Placental epithelial cell (primary cell): ENCODE measurements at places on chromosomes 5 and 9. TPM values are rescaled to one million over a fixed set of nuclear protein-coding genes. Genes with fewer than 3 reads are reported as not detected.

The GFI1B gene
- total RNA-seq, result under 0.01 TPM in 1 of 2 replicates, not detected in the other

The EQTN gene
- 0.22 and 0.39 TPM in 2 replicates for total RNA-seq

The KCNV2 gene
- not detected in 2 replicates for total RNA-seq

The PCDHGA3 gene
- total RNA-seq, result 0.33 and 1.2 TPM in 2 replicates

The LRSAM1 gene
- total RNA-seq, result 18.0 and 21.2 TPM in 2 replicates
